GM12864 (cell line): ENCODE measurements at places on chromosomes 3 and 15.
A peak's percentile ranks its signal among the peaks of the same experiment; 100 is the strongest.

DNA sequence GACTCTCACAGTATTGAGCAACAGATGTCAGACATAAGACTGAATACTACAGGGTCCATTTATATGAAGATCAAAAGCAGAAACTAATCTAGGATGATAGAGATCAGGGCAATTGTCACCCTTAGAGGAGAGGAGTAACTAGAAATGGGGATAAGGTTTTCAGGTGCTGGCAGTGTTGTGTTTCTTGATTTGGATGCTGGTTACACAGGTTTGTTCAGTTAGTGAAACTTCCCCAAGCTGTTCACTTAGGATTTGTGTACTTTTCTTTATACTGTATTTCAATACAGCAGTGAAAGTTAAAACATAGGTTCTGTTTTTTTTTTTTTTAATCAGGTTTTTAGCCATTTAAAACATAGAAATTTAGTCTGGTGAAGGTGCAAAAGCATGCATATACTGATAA, 39.1 kb upstream of the CMTM7 start:
- DNase-seq: no peak

DNA sequence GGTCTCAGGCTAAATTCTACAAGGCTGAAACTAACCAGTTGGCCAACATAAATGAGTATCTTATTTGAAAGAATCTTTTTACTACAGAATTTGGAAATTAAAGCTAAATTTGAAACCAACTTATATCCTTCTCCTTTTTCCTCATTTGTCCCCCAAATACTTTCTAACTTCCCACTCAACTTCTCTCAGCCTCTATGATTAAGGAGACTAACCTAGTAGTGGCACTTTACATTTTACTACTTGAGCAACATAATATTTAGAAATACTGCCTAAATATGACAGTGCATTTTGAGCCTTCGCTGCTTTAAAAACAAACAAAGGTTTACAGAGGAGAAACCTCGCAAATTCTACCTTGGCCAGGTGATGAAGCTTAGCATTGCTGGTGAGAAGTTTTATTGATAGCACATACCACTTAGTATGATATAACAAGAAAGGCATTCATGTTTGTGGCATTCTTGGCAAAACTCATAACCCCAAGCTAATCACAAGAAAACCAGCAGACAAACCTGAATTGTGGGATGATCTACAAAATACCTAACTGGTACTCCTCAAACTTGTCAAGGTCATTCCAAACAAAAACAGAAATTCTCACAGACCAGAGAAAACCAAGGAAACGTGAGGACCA, 432.1 kb upstream of the CFAP20DC start:
- no peak for DNase-seq

DNA sequence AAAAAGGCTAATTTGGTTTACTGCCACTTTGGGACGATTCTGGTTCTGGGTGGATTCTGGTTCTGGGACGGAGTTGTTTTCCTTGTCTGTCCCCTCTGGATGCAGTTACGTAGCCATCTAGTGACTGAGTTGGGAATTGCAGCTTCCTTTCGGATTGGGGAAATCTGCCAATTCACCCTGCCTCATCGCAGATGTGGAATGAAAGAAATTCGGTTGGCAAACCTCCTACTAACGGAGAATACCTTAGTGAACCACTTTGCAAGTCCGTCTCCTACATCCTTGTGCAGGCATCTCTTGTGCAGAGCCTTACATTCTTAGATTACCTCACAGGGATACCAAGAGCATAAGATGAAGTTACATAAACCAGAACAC, 31.5 kb upstream of the AP4E1 start:
- DNase-seq: peak; percentile 65

- DNase-seq: no peak
These were observed 612 bp downstream of the UBA5 start for GRCh38 chr3:132660811-132661070.

GRCh38 chr3:184334470-184335158, 2.8 kb upstream of the FAM131A start:
- no peak for DNase-seq

GRCh38 chr15:61013146-61013545, 216.0 kb downstream of the RORA start:
- DNase-seq: no peak

DNA sequence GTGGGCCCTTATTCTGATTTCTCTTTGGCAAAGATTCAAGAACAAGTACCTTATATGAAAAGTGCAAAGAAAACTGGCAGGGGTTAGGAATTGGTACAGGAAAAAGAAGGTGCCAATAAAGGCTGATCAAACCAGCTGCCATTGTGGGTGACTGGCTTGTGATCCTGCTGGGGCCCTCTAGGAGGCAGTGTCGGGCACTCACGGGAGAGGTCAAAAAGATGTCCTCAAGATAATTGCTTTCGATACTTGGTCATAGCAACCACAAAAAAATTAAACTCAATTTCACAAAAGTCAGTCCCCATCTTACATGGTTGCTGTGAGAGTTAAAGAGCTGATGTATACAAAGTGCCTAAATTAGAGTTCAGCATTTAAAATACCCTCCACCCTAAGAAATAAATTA, 31.0 kb upstream of the CAV3 start:
- no peak for DNase-seq

DNA sequence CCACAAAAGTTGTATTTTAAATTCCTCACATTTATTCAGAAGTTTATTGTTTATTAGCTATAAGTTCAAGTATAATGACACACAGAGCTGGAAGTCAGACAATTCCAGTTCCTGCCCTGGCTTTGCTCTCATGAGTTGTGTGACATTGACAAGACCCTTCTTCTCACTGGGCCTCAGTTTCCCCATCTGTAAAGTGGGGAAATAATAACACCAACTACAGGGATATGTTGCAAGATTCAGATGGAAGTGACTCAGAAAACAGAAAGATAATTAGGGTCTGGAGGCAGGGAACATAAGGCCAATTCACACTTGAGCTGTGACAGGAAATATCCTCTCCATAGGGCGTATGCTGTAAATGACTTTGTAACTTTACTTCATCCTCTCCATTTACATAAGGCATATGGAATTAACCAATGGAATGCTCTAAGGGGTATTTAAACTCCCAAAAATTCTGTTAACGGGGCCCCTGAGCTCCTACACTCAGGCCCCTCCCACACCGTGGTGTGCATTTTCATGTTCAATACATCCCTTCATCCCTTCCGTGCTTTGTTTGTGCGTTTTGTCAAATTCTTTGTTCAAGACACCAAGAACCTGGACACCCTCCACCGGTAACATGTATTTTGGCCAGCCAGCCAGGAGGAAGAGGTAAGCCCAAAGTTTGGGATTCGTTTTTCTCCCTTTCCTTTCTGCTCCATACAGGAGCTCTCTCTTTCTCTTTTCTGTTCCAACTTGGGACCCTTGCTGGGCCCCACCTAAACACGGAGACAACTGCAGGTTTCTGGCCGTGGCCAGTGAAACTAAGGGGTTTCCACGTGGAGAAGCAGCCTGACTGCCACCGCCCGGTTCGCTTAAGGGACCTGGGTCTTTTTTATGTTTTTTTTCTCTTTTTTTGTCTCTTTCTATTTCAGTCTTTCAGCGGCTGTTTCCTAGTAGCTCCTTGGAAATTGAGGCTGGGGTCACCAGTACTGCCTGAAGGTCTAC, 16.9 kb downstream of the CYP11A1 start:
- no peak for DNase-seq

- no peak for DNase-seq
These were observed 155.5 kb upstream of the TNIK start for GRCh38 chr3:171615686-171616085.

- no peak for DNase-seq
These were observed 21.7 kb downstream of the LEKR1 start for GRCh38 chr3:156847752-156848448.

DNA sequence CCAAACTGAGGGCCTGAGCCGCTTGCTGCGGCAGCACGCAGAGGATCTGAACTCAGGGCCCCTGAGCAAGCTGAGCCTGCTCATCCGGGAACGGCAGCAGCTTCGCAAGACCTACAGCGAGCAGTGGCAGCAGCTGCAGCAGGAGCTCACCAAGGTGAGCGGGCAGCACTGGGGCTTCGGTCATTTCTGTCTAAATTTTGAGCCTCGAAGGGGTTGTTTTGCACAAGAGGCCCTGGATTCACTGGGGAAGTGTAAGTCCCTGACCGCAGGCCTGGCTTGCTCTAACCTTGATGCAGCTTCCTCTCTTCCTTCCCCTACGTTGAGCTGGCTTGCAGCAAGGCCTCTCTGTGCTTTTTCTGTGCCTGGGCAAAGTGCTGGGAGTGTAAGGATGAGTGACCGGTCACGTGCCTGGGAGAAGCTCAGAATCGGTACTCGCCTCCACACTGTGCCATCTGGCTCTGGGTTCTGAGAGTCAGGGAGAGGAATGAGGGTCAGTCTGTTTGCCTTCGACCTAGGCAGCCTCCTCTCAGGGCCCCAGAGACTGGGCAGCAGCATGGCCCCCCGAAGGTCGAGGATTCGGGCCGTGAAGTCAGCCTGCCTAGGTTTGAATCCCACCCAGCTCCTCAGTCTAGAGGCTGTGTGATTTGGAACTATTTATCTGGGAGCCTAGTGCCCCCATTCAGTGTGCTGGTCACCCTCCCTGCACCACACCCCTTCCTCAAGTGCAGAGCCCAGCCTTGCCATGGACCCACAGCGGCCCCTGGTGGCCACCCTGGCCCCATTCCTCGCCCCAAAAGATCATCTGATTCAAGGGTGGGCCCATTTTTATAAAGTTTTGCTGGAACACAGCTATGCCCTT, 1.4 kb downstream of the FES start:
- DNase-seq: peak; percentile 19

DNA sequence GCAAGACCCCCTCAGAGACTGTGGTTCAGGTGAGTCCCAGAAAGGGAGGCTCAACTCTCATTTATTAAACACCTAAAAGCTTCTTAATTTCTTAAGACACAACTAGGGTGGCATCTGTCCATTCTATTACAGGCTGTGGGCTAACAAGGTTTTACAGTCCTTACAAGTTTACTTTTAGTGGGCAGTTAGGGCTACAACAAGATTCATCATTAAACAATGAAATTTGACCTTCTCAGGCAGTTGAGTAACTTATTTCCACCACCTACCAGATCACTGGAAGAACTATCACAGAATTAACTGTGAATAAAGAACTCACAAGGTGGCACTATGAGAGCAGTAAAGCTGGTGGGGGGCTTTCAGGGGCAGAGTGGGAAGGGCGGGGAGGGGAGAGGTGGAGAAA, 132.6 kb downstream of the PLD1 start:
- DNase-seq: no peak

DNA sequence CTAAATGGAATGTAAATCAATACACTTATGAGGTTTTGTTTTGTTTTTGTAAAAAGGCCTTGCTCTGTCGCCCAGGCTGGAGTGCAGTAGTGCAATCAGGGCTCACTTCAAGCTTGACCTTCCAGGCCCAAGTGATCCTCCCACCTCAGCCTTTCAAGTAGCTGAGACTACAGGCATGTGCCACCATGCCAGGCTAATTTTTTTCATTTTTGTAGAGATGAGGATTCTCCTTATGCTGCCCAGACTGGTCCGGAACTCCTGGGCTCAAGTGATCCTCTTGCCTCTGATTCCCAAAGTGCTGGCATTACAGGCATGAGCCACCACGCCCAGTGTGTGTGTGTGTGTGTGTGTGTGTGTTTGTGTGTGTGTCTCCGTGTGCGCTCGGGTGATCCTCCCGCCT, 1.3 kb upstream of the TRIP4 start:
- DNase-seq: no peak

- no peak for DNase-seq
These were observed 4.3 kb upstream of the SLC6A20 start for GRCh38 chr3:45800611-45801010.

DNA sequence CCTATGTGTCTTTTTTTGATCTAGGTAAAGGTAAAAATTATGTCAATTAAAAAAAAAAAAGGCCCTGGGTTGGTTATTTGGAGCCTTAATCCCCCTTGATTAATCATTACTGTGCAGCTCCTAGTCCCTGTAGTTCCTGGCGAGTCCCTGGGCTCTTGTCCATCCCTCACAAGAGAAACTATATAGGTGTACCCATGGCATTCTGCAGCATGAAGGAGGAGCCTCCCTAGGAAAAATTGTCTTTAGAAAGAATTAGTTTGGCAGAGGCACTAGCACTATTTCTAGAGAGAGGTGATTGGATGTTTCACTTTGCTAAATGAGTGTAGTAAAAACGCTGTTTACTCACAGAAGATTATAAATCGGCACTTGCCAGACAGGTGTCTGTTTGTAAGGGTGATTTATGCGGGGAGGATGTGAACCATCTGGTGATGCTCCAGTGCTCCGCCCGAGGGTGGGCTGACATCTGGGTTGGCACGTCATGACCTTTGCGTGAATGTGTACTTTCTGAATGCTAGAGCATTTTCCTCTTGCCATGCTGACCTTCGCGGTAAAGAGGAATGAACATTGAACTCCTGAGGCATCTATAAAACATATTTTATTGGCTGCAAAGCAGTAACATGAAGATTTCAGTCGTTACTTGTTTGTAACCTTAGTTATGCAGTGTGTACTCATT, 12.6 kb downstream of the PLCL2 start:
- DNase-seq: no peak

DNA sequence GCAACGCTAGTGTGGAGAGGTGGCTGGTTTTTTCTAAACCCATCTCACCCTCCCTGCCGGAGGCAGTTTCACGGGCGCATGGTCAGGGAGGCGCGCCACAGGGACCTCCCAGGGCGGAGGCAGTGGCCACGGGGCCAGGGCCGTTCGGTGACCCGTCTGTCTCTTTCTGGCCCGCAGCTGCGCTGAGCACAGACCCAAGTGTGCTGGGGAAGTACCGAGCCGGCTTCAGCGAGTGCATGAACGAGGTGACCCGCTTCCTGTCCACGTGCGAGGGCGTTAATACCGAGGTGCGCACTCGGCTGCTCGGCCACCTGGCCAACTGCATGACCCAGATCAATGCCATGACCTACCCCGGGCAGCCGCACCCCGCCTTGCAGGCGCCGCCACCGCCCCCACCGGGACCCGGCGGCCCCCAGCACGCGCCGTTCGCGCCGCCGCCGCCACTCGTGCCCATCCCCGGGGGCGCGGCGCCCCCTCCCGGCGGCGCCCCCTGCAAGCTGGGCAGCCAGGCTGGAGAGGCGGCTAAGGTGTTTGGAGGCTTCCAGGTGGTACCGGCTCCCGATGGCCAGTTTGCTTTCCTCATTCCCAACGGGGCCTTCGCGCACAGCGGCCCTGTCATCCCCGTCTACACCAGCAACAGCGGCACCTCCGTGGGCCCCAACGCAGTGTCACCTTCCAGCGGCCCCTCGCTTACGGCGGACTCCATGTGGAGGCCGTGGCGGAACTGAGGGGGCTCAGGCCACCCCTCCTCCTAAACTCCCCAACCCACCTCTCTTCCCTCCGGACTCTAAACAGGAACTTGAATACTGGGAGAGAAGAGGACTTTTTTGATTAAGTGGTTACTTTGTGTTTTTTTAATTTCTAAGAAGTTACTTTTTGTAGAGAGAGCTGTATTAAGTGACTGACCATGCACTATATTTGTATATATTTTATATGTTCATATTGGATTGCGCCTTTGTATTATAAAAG, 1.8 kb downstream of the HES1 start:
- no peak for DNase-seq

- DNase-seq: no peak
These were observed 150.9 kb upstream of the ATP10A start for GRCh38 chr15:26013981-26014380.

GRCh38 chr15:63530752-63531299, 26.4 kb downstream of the USP3 start:
- DNase-seq: no peak

GRCh38 chr3:124563376-124563775, 166.9 kb upstream of the UMPS start:
- DNase-seq: no peak

GRCh38 chr3:182052332-182052731, 340.6 kb downstream of the SOX2 start:
- no peak for DNase-seq

GRCh38 chr3:66182246-66182645, 38.6 kb upstream of the SLC25A26 start:
- no peak for DNase-seq

GRCh38 chr15:39530480-39531342, 50.2 kb upstream of the THBS1 start:
- no peak for DNase-seq
